ENCODE measurements at places on chromosomes 16 and 17.

GRCh38 chr16:12293913-12294312 lies 317.4 kb downstream of the SNX29 start:
- DNase-seq = no peak

DNA sequence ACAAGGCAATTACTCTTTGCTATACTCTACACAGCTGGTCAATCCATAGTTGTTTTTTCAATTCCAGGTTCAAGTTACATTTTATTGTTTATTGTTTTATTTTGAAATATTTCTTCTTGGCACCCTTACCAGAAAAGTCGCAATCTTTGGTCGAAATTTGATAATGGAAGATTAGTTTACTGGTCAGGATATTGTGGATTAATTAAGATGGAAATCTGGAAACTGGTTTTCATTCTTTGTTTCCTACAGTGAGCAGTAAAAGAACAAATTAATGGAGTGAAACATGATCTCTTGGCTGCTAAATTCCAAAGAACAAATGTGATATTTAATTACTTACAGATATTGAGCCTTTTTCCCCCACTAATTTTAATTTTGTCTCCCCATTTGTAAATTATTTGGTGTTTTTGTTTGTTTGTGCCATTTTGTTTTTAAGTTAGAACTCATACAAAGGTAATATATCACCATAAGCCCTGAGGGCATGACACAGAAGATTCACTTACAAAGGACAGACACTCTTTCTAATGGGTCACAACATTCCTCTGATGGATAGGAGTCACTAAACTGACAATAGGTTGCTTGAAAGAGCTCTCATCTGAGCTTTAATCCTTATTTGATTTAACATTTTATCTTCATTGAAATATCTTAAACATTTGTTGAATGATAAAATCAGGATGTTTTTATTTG lies 700.2 kb downstream of the KCNJ2 start:
- DNase-seq = no peak

- peak; percentile 68 for DNase-seq
Measured at GRCh38 chr17:82648742-82649331, 593 bp upstream of the WDR45B start.

DNA sequence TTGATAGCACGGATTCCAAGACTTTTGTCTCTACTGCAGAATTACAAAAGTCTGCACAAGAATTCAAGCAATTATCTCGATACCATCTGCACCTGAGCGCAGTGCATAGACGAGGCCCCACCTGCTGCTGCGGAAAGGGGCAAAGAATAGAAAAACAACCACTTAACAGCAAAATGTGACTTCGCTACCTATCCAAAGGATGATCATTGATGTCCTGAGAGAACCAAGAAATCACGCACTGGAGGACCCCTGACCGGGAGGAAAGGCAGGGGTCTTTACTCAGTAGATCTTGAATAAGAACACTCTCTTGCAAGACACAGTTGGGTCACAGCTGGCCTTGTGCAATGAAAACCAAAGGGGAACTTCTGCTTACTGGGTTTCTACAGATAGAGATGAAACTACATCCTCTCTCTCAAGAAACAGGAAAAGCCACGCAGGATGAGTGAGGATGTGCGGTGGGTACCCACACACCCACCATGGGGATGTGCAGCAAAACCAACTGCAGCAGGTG lies 147.4 kb upstream of the RPH3AL start:
- no peak for DNase-seq

- DNase-seq = no peak
Measured at GRCh38 chr17:58480090-58480489, 8.1 kb downstream of the HSF5 start.

- DNase-seq = no peak
Measured at GRCh38 chr16:58797137-58797801, 63.2 kb upstream of the GOT2 start.
